ENCODE measurements at places on chromosomes 11 and 22. TPM values are rescaled to one million over a fixed set of nuclear protein-coding genes. Genes with fewer than 3 reads are reported as not detected.

The ENTHD1 gene
- not detected for total RNA-seq

The MUC6 gene
- total RNA-seq, result 1.0 TPM

The PTH gene
- not detected for total RNA-seq

The DAGLA gene
- 0.35 TPM for total RNA-seq

The MMP27 gene
- total RNA-seq, result not detected

The PNPLA5 gene
- total RNA-seq, result not detected

The MPPED2 gene
- 1.0 TPM for total RNA-seq

The SCN2B gene
- total RNA-seq, result not detected

The ZNF195 gene
- 7.2 TPM for total RNA-seq
